ENCODE measurements at places on chromosomes 1 and 21. TPM values are rescaled to one million over a fixed set of nuclear protein-coding genes. Genes with fewer than 3 reads are reported as not detected.

- H3K27me3 ChIP-seq: no peaks in the 10 kb centered on the region
- H3K4me1 ChIP-seq: peaks cover 10% of the 10 kb centered on the region
- no peak overlapping the region for H3K27ac ChIP-seq
- no peaks in the 10 kb centered on the region for H3K36me3 ChIP-seq
- H3K4me3 ChIP-seq: no peak overlapping the region
These were observed 177.8 kb downstream of the SIPA1L2 start for GRCh38 chr1:232452117-232452516.

GRCh38 chr21:43992121-43992520 lies 20.0 kb upstream of the TRAPPC10 start:
- no peak overlapping the region for H3K27ac ChIP-seq
- no peaks in the 10 kb centered on the region for H3K36me3 ChIP-seq
- no peak overlapping the region for H3K4me3 ChIP-seq
- no peaks in the 10 kb centered on the region for H3K27me3 ChIP-seq
- DNase-seq: no peak
- no peaks in the 10 kb centered on the region for H3K4me1 ChIP-seq

DNA sequence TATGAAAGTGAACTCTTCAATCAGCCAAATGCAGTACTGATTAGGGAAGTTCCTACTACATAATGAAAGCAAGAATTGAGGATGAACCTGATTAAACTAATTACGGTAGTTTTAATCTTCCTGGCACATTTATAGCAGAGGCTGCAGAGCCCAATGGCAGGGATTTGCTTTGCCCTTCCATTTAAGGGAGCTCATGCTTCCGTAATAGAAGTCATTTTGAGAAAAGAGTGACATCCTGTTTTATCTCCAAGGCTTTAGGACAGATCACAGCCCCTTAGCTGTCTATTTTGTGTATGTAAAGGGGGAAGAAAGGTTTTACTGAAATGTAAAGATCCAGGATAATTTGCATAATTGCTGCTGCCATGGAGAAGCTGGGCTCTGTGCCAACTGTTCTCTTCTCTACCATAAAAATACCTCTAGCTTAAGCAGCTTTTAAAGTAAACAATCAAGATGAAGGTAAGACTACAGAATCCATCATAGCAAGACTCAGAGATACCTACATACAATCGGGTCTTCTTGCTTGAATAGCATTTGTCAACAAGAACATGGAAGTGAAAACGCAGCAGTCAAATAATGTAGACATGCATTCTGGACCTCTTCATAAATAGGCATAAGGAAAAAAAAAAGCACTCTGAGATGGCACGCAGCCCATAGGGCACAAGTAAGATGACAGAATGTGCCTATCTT lies 62.5 kb downstream of the ASH1L start:
- H3K27ac ChIP-seq: no peak overlapping the region
- H3K36me3 ChIP-seq: no peaks in the 10 kb centered on the region

- no peak overlapping the region for H3K4me3 ChIP-seq
- no peak overlapping the region for H3K27ac ChIP-seq
- no peak for DNase-seq
- no peaks in the 10 kb centered on the region for H3K27me3 ChIP-seq
- no peaks in the 10 kb centered on the region for H3K4me1 ChIP-seq
These were observed 55.7 kb downstream of the ADSS2 start for GRCh38 chr1:244395965-244396364.

- no peak for DNase-seq
- H3K27me3 ChIP-seq: no peaks in the 10 kb centered on the region
- H3K4me1 ChIP-seq: peaks cover 3% of the 10 kb centered on the region
- H3K4me3 ChIP-seq: no peak overlapping the region
These were observed 16.9 kb downstream of the PCNX2 start for GRCh38 chr1:233278631-233279030.

Gene PLA2G4A
- 1.8 TPM for total RNA-seq

Gene WDR64
- not detected for total RNA-seq

DNA sequence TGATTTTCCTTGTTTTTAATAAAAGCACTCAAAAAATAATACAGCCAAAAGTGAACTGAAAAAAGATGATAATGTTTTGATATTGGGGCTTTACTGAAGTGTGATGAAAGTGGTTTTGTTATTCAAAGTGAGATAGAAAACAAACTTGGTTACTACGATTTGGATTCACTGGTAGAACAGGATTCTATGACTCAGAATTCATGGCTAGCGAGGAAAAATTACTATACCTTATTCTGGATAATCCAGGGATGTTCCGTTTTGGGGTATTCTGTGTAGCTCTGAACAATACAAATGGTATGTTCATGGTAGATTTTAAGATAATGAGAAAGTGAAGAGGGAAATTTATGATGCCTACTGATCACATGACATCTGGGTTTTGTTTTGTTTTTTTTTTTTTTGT lies 117.7 kb downstream of the NRDC start:
- H3K27ac ChIP-seq: no peak overlapping the region
- no peaks in the 10 kb centered on the region for H3K27me3 ChIP-seq
- H3K4me1 ChIP-seq: no peaks in the 10 kb centered on the region
- no peak for DNase-seq
- no peak overlapping the region for H3K4me3 ChIP-seq
- H3K36me3 ChIP-seq: 0 out of 2 replicates have a peak, but pooled peaks cover 2% of the 10 kb centered on the region

Gene SOX13
- 180 TPM for total RNA-seq

DNA sequence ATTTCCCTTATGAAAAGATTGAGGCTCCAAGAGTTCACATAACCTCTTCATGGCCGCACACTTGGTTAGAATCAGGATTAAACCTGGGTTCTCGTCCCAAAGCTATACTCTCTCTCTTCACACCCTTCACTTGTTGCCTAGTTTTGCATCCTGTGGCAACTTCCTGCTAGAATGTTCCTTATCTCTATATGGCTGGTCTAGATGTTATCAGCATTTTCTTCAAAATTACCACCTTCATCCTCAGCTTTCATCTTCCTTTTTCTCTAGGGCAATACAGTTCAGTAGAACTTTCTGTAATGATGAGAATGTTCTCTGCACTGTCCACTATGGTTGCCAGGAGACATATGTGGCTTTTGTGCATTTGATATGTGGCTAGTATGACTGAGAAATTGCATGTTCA lies 31.1 kb upstream of the BCAR3 start:
- H3K4me1 ChIP-seq: no peaks in the 10 kb centered on the region
- no peak overlapping the region for H3K4me3 ChIP-seq
- H3K27ac ChIP-seq: no peak overlapping the region
- no peak for DNase-seq
- H3K36me3 ChIP-seq: no peaks in the 10 kb centered on the region

GRCh38 chr1:192224396-192224795 lies 66.1 kb downstream of the RGS18 start:
- no peaks in the 10 kb centered on the region for H3K36me3 ChIP-seq
- no peak overlapping the region for H3K27ac ChIP-seq
- H3K4me3 ChIP-seq: no peak overlapping the region
- no peaks in the 10 kb centered on the region for H3K27me3 ChIP-seq

- H3K4me3 ChIP-seq: no peak overlapping the region
- no peak for DNase-seq
- peaks cover under 1% of the 10 kb centered on the region for H3K36me3 ChIP-seq
- no peak overlapping the region for H3K27ac ChIP-seq
These were observed 2.5 kb upstream of the TMEM201 start for GRCh38 chr1:9586147-9586766.

- no peaks in the 10 kb centered on the region for H3K4me1 ChIP-seq
- no peaks in the 10 kb centered on the region for H3K27me3 ChIP-seq
- no peaks in the 10 kb centered on the region for H3K36me3 ChIP-seq
- H3K27ac ChIP-seq: no peak overlapping the region
- H3K4me3 ChIP-seq: no peak overlapping the region
- no peak for DNase-seq
These were observed 35.6 kb downstream of the ADARB1 start for GRCh38 chr21:45109831-45110492.

DNA sequence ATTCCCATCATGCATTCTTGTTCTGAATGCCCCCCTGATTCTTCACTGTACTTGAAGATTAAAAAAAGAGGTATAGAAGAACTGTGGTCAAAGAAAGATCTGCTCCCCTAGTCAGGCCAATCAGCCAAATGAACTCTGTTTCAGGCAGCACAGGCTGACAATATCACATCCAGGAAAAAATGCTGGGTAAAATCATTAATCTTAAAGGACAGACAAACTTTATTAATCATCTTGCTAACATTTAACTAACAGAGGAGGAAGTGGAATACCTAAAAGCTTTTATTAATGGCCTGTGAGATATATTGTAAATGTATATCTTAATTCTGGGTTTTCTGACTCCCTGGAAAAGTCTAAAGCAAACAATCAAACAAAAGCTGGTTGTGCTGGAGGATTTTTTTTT lies 660.5 kb upstream of the PRMT6 start:
- no peak overlapping the region for H3K4me3 ChIP-seq
- DNase-seq: no peak
- H3K27me3 ChIP-seq: no peaks in the 10 kb centered on the region
- H3K27ac ChIP-seq: no peak overlapping the region
- no peaks in the 10 kb centered on the region for H3K36me3 ChIP-seq

Gene WNT2B
- total RNA-seq: 0.90 TPM

Gene ETV3L
- total RNA-seq: 0.17 TPM

Gene ZBTB8B
- 3.7 TPM for total RNA-seq

Gene SPRR1A
- total RNA-seq: not detected

DNA sequence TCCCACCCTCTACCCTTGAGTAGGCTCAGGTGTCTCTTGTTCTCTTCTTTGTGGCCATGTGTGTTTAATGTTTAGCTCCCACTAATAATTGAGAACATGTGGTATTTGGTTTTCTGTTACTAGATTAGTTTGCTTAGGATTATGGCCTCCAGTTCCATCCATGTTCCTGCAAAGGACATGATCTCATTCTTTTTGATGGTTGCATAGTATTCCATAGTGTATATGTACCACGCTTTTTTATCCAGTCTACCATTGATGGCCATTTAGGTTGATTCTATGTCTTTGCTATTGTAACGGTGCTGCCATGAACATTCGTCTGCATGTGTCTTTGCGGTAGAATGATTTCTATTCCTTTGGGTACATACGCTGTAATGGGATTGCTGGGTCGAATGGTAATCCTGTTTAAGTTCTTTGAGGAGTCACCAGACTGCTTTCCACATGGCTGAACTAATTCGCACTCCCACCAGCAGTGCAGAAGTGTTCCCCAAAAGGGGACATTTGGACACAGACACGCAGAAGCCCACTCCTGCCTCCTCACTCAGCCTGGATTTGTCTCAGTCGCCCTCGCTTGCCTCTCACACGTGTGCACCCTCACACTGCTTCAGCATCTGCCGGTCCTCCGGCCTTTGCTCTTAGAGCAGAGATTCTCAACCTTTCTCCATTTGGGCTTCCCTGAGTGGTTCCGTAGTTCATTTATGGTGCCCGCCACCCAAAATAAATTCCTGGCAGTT lies 3.7 kb downstream of the MX2 start:
- peaks cover 3% of the 10 kb centered on the region for H3K4me1 ChIP-seq
- H3K36me3 ChIP-seq: no peaks in the 10 kb centered on the region
- H3K27me3 ChIP-seq: no peaks in the 10 kb centered on the region
- H3K4me3 ChIP-seq: no peak overlapping the region
- DNase-seq: no peak

DNA sequence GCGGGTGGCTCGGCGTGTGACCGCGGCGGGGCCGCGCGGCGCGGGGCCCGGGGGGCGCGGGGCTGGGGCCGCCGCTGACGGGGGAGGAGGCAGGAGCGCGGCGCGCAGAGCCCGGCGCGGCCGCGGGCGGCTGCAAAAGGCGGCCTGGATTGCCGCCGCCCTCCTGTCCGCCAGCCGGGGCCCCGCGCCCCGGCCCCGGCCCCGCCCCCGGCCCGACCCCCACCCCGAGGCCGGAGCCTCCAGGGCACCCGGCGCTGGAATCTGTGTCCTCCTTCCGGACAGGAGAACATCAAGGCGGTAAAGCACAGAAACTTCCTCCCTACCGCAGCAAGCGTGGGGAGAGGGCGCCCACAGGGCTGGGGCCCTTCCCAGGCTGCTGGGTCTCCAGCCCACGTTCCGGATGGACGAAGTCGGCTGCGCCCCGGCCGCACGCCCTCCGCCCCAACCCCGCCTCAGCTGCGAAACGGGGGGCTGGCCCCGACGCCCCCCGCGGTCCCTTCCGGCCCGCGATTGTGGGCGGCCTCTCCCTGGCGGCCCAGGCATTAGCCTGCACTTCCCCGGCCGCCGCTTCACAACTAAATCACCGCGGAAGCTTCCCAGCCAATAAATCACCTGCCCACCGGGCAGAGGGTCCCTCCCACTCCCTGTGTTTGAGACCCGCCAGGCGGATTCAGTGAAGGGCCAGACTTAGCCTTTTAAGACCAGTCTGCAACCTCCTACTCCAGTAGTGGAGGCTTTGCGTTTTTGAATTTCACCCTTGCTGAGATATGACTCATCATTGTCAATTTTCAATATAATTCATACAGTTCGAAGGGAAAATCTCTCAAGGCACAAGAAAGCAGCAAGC lies 106.0 kb downstream of the SLC45A1 start:
- H3K36me3 ChIP-seq: peaks cover 4% of the 10 kb centered on the region
- DNase-seq: peak; percentile 87
- peaks cover 20% of the 10 kb centered on the region for H3K4me1 ChIP-seq

DNA sequence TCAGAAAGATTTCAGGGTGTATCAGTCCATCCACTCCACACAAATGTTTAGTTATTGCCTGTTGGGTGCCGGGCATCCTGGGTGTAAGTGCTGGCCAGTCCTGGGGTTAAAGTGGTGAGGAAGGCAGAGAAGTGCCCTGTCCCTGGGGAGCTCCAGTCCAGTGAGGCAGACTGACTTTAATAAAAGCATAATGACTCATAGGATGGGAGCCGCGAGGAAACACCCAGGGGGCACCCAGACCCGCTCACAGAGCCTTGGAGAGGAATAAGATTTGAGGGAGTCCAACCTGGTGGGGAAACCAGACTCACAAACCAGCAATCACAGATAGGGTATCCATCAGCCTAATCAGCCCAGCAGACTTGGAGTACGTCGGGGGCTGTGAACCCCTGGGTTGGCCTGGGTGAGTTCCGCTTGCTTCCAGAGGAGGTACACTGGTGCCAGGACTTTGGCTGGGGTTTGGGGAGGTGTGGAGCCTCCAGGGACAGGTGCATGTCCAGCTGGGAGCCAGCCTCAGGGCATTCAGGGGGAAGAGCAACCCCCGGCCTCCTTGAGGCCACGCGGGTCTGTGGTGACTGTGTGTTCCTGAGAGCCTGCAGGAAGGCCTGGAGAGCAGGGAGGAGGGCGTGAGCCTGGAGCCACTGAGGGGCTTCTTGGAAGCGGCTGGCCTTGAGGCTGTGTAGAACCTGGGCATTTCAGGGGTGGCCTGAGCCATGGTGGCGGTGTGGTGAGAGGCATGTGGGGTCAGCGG lies 3.7 kb downstream of the PEAR1 start:
- DNase-seq: no peak
- H3K4me3 ChIP-seq: no peak overlapping the region
- no peaks in the 10 kb centered on the region for H3K4me1 ChIP-seq
- peaks cover 24% of the 10 kb centered on the region for H3K27me3 ChIP-seq

Measured in H1 (cell line).